ENCODE measurements at places on chromosomes 5 and 9.

GRCh38 chr9:126818482-126818881 lies 13.6 kb downstream of the ZBTB43 start:
- DNase-seq: no peak

DNA sequence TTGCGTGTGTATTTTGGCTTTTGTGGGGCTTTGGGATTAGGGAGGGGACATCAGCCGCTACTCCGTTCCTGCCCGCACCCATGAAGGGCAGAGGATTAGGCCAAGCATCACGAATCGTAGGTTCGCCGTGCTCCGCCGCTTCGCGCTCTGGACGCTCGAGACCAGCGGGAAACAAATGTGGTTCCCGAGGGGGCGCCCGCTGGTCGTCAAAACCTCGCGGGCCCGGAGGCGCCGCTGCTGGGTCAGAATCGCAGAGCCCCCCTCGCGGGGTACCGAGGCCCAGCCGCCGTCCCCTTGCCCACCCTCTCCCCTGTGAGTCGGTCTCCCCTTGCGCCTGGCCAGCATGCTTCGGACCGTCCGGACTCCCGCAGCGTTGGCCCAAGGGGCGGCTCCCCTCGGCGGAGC lies 2.3 kb upstream of the PAX5 start:
- no peak for DNase-seq

- no peak for DNase-seq
Observed at GRCh38 chr5:52685566-52685965, 102.2 kb upstream of the ITGA1 start.

DNA sequence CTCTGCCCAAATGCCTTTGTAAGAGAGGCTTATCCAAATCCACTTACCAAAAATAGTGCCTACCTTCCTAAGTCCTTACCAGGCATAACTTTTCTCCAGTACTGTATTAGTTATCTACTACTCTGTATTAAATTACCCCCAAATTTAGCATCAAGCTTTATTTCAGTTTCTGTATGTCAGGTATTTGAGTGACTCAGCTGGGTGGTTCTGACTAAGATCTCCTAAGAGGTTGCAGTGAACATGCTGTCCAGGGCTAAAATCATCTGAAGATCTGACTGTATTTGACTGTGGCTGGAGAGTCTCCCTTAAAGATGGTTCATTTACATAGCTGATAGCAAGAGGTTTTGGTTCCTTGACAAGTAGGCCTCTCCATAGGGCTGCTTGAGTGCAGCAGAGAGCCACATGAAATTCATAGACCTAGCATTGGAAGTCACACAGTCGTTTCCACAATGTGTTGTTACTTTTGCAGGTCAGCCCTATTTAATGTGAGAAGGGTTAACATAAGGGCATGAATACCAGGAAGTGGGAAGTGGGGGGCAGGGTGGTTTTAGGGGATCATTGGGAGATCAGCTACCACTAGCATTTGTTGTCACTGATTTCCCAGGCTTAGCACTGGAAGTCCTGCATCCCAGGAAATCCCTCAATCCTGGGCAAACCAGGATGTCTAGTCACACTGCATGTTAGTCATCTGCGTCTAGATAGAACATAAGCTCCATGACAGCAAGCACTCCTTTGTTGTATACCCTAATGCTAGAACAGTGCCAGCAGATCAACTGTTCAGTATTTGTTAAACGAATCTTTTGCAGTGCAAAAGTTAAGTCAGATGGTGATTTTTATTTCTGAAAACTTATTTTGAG lies 2.0 kb upstream of the ZNF622 start:
- DNase-seq: no peak

GRCh38 chr9:70580606-70581195 lies 166.2 kb upstream of the KLF9 start:
- DNase-seq: no peak

DNA sequence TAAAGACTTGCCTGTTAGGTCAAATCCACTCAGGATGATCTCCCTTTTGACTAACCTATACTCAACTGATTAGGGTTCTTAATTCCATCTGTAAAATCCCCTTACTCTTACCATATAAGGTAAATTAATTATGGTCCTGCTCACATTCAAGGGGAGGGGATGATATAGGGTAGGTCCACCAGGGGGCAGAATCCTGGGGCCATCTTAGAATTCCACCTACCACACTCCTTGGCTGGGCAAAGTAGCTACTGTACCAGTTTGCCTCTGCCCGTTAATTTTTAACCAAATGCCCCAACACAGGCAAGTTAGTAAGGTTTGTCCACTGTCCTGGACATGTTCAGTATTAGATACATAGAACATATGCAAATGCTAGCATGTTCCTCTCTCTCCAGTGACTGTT lies 262.4 kb downstream of the SEMA5A start:
- DNase-seq: no peak

All from activated T-cell treated with anti-CD3 and anti-CD28 coated beads, Interleukin-2, amount 50 U/mL, for 4 hours (primary cell).